ENCODE measurements at places on chromosomes 7 and 10.
A peak's percentile ranks its signal among the peaks of the same experiment; 100 is the strongest.

DNA sequence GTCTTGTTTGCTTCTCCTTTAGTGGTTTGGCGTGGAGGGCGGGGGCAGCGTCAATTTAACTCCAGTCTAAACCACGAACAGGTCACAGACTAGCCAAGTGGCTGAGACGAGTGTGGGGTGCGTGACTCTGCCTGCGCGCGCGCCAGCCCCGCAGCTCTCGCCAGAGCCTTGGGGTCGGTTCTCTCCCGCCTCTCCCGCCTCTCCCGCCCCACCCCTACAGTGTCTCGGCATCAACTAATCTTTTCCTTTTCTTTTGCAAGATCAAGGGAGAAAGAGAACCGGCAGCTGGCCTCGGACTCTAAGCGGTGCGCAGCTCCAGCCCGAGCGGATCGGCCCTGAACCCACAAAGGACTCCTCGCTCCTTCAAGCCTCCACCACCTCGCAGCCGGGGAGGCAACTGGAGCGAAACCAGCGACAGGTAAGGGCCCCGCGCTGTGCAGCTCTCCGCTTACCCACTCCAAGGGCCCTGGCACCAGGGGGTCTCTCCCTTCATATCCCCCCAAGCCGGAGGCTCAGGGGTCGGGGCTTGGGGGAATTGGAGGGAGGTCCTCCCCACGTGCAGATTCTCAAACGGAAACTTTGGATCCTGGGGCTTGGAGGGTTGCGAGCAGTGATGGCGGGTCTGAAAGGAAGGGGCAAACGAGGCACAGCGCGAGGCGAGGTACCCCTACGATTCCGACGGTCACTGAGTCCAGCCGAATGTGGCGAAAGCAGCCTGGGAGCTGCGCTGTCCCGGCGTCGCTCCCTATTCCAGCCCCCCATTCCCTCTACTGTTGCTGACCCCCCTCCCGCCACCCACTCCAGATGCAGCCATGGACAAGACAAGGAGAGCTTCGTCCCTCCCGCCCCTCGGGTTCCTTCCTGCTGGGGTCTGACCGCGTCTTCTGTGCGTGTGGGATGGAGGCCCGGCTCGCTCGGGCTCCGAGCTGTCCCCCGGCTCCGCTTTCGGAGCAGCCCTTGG, 829 bp downstream of the CHRM2 start:
- no peak for DNase-seq

DNA sequence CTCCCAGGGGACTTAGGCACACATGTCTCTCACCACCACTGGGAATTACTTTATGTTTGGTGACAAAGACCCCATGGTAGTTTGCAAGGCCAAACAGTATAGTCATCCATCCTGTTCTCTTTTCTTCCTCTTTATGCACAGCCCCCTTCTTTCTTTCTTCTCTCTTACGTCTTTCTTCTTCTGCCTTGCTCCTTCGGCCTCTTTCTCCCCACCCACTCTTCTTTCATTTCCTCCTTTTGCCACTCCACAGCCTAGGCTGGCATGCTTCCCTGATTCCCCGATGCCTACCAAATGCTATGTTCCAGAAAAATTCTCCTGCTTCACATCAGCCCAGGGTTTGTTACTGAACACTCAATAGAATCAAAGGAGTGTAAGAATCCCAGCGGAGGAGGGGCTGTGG, 62.4 kb upstream of the MKLN1 start:
- no peak for DNase-seq

DNA sequence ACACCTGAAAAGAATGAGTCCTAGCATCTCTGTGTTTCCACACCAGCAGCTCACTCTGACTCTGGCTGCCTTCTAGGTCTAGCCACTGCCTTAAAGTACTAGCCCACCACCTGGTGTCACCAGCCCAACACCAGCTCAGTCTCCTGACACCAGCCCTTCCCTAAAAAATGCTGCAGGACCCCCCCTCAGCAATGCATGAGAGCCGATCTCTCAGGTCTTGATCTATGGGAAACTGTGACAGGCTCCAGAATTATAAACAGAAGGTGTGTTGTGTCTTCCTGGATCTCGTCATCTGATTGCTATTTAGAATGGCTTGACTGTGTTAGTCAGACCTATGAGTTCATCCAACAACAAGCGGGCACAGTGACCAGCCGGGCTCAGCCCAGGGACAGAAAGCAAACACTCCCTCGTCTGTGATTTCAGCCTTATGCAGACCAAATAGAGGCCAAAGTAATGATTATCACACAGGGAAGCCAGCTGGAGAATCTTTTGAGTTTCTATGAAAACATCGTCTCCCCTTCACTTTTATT, 66.6 kb downstream of the CUBN start:
- no peak for DNase-seq

- no peak for DNase-seq
These were observed 34.4 kb upstream of the ARHGAP12 start for GRCh38 chr10:31962826-31963588.

GRCh38 chr7:39637963-39638485, 14.7 kb downstream of the RALA start:
- DNase-seq = no peak

GRCh38 chr7:28570970-28571288, 158.6 kb downstream of the CREB5 start:
- DNase-seq = no peak

- no peak for DNase-seq
These were observed 108.1 kb upstream of the CARD11 start for GRCh38 chr7:3151784-3152183.

DNA sequence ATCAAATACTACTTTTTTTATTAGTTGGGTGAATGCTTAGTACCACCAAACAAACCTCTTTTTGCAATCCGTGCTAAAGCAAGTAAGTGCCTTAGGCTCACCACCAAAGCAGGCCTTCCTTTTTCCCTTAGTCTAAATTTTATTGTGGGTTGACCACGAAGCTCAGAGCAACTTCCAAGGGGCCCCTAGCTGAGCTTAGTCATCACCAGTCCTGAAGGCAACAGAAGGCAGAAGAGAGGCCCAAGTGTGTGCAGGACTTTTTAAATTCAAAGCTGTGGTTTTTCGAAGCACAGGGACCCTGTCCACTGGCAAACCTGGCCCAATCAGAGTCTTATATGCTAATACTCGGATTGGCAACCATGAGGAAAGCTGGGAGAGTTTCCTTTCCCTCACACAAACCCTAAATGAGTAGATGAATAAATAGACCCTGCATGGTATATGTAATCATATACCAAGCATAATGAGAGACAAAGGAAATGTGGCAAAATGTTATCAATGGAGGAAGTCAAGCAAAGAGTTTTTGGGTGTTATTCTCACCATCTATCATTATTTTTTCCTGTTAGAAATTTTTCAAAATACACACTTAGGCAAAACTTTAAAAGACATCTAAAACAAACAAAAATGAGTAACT, 453.2 kb upstream of the GALNT17 start:
- no peak for DNase-seq

- DNase-seq = no peak
These were observed 337.3 kb upstream of the GHITM start for GRCh38 chr10:83801983-83802382.

DNA sequence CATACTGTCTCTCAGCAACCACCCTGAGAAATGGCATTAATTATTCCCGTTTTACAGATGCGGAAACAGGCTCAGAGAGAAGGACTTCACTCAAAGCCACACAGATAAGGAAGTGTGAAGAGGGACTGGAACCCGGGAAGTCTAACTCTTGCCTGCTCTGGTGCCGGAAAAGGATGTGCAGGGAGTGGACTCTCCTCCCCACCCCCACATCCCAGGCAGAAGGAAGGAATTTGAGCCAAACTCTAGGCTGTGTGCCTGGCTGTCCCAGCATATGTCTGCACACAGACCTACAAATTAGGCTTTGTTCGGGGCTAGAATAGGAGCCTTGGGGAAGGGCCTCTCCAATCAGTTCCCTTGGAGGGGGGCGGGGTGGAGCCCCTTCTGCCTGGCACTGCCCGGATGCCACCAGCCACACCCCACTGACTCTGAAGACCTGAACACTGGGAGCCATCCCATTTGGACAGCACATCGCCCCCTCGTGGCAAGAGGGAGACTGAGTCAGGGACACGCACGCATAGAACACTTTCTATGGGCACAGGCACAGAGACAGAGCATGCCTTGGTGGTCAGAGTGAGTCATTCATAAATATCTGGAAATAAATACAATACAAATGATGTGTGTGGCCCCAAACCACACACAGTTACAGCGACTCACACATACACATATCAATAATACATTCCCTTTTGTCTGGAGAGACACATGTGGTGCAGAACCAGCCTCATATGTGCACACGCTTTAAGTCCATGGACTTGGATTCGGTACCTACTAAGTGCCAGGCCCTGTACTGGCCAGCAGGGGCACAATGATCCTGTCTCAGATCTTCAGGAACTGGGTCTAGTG, 13.1 kb downstream of the LZTS2 start:
- DNase-seq = peak; percentile 89

DNA sequence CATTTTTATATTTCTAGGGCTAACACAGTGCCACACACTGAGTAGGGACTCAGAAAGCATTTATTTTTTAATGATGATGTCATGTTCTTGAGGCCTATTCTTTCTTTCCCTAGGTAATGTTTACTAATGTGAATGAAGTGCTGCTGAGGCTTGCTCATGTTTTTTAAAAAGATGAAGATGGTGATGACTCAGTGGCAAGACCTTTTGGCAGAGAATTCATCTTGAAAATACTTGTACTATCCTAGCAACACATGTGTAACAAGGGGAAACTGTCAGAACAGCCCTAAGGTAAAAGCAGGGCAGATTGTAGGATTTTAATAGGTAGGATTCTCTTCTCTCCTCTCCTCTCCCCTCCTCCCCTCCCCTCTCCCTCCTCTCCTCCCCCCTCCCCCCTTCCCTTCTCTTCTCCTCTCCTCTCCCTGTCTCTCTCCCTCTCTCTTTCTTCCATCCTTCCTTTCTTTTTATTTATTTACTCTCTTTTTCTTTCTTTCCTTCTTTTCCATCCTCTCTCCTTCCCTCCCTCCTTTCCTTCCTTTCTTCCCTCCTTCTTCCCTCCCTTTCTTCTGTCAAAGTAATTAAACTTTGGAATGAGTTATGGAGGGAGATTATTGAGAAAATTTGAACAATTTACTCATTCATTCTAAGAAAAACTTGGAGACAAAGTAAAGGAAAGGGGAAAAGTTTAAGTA, 75.3 kb downstream of the ZNF92 start:
- no peak for DNase-seq

GRCh38 chr10:53839440-53840039, 961.5 kb downstream of the PCDH15 start:
- no peak for DNase-seq

GRCh38 chr10:42869977-42870350, 87.4 kb downstream of the BMS1 start:
- no peak for DNase-seq

- peak; percentile 21 for DNase-seq
These were observed 854 bp downstream of the CTBP2 start for GRCh38 chr10:125159486-125159931.

- DNase-seq = no peak
These were observed 39.6 kb downstream of the GRK5 start for GRCh38 chr10:119246862-119247549.

DNA sequence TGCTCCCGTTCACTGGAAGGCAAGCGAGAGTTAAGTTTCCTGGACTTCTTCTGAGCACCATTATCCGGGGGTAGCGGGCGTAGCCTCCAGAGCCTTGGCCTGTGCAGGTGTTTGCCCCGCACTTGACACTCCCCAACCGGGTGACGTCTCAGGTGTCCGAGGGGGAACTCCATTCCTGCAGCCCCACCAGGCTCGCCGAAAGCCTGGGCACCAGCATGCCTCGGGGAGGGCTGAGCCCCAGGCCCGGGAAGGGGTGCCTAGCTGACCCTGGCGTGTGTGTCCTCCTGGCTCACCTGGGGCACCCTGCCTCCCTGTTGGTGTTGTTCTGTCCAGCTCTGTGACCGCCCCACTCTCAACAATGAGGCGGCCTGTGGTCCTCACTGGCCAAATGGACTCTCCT, 109.4 kb upstream of the GPR26 start:
- no peak for DNase-seq

Data from hematopoietic multipotent progenitor cell treated with erythropoietin and hydrocortisone succinate and interleukin-3 and kit ligand, for 17 days (in vitro differentiated cells).